ENCODE measurements at places on chromosomes 11 and 22.

GRCh38 chr22:25654676-25655075 is 87.3 kb upstream of the MYO18B start:
- no peak for DNase-seq

- no peak for DNase-seq
These were observed 20.9 kb upstream of the SLC25A1 start for GRCh38 chr22:19199479-19199878.

DNA sequence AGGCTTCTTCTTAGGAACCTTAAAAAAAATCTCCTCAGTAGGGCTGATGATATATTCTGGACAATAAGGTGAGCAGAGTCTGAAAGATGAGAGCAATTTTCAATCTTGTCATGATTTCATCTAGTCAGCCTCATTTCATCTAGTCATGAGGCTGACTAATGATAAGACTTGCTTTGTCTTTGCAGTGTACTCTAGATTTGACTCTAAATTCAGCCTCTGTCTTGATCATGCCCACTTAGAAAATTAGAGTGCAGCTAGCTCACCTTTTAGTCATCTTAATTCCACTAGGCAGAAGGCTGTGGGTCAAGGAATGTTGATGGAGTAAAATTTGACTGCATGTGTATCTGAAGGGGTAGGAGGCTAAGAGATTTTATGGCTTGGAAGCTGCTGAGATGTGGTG is 5.5 kb downstream of the EHF start:
- no peak for DNase-seq

GRCh38 chr11:75463106-75463774 is 30.2 kb upstream of the KLHL35 start:
- no peak for DNase-seq

GRCh38 chr11:66429983-66430602 is 8.6 kb downstream of the MRPL11 start:
- DNase-seq, result peak; percentile 66

DNA sequence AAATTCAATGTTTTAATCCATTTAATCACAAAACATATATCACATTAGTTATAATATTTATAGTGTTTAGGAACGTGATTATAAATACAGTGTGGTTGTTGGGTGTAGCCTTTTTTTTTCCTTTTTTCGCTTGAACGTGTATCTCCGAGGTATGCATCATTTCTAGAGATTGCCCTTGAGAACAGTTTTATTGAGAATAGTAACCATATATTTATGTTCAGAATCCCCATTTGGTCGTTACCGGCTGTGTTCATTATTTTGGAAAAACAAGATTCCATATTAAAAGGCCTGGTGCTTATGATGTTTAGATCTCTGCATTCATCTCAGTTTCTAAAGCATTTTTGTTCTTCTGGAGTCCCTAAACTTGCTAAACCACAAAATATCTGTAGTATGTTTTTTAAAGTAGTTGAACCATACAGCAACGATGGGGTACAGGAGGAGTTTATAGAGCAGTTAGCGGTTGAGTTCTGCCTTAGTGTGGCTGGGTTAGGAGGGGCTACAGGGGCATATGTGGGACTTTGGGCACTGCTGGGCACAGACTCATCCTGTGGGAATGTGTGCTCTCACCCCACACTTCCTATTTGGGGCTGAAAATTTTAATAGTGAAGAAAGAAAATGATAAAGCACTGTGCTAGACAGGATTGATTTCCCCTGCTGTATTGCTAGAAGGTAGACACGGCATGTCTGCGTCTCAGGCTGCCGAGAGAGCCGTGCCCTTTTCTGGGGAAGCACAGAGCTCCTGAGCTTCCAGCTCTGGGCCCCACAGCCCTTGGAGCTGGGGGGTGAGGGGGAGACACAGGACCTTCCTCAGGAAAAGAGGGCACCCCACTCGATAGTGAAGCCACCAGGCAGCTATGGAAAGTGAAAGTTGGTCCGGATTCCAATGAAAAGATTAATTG is 81.5 kb upstream of the PPARA start:
- DNase-seq, result peak; percentile 38

DNA sequence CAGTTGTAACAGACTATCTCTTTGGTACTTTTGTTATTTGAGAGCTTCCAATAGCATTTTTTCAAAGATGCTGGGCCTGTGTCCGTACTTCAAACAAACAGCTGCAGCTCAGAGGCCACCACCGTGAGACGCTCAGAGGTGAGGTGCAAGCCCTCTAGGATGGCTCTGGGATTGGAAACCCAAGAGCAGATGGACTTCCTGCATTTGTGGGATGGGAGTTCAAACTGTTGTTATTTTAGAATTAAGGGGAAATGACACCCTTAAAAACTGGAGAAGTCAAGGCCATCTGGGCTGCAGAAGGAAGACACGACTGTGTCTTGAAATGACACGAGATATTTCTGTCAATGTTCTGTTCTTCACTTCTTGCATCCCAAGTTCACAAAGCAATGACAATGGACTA is 9.2 kb upstream of the IL10RA start:
- no peak for DNase-seq

DNA sequence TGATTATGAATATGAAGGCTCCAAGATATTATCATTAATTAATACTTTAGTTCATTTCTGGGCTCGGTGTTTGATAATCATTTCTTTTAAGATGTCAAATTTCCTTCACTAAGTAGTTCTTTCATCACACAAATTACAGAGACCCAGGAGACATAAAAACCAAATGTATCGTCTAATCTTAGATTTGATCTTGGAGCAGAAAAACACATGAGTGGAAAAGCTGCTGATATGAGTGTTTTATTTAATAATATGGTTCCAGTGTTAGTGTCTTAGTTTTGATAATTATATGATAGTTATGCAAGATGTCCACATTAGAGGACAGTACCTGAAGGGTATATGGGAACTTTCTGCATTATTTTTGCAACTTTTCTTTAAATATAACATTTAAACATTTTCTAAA is 494.5 kb upstream of the RAG2 start:
- no peak for DNase-seq
